A172 (cell line): ENCODE measurements at places on chromosomes 2 and 18. TPM values are rescaled to one million over a fixed set of nuclear protein-coding genes. Genes with fewer than 3 reads are reported as not detected.

- DNase-seq = no peak
Measured at GRCh38 chr2:138919120-138919747, 139.0 kb upstream of the NXPH2 start.

HOXD13 gene
- total RNA-seq = 4.2 and 5.2 TPM in 2 replicates

TNS1 gene
- total RNA-seq = 1.6 and 1.7 TPM in 2 replicates

CAVIN2 gene
- total RNA-seq = 136 and 177 TPM in 2 replicates

GRCh38 chr18:45755934-45756333 is 32.0 kb downstream of the SLC14A1 start:
- peak; percentile 54 for DNase-seq

DNA sequence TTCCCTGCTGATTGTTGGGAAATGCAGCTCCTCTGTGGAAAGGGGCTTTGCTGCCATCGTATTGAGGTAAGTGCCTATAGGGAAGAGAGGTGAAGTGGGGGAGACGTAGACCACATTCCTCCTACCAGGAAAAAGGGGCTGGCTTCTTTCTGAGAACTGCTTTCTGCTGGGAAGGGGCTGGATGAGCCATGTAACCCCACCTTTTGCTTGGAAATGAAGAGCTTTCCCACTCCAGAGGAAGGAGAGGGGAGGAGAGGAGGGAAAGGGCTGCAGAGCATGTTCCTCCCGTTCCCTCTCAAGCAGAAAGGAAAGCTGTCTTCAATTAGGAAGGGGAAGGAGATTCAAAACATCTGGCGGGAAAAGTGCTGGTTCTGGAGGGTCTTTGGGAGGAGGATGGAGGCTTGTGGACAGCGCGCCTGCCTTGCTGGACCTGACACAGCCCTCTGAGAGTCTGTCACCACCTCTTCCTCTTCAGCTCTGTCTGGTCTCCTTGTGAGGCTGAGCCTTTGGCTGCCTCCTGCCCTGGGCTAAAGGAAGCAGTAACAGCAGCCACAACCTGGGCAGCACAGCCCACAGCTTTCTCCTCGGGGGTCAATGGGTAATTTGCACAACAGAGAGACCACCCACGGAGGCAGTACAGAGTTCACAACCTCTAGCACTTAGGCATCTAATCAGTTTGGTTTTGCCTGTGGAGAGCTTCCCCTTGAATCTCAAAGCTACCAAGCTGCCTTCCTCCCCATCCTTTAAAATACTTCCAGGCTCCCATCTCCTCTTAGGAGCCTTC is 410.0 kb upstream of the TNP1 start:
- DNase-seq = no peak

- peak; percentile 89 for DNase-seq
Measured at GRCh38 chr2:219706823-219707281, 79.4 kb downstream of the SLC4A3 start.

DNA sequence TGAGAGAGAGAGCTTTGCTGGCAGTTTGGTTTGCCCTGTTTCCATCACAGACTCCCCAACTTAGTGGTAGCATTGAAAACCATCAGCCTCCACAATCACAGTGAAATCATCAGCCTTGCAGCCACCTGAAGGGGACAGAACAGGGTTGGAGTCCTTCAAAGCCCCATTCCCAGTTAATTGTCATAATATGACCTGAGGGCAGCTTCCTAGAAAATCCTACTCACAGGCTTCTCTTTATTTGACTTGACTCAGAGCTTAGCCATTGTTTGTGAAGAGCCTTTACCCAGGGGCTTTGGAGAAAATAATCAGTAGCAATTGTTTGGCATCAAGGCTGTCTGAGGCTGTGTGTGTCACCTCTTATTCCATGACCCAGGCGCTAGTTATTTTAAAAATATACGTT is 308.7 kb downstream of the CBLN2 start:
- no peak for DNase-seq

GAREM2 gene
- total RNA-seq = 3.8 and 5.3 TPM in 2 replicates

DNA sequence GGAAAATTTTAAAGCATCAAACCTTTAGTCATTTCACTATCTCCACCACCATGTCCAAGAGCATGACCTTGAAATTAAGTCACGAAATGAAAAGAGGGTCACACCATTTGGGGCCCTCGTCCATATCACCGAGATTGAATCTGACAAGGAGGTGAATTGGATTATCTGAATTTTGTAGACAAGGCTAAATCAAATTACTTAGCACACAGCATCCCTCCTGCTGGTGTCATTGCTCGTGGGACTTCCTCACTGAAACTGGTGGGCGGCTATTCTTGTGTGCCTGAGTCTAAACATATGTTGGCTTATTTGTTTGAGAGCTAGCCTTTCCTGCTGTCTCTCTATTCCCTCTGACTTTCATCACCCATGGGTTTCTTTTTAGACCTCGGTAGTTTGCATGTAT is 64.6 kb upstream of the CNGA3 start:
- DNase-seq = no peak

DNA sequence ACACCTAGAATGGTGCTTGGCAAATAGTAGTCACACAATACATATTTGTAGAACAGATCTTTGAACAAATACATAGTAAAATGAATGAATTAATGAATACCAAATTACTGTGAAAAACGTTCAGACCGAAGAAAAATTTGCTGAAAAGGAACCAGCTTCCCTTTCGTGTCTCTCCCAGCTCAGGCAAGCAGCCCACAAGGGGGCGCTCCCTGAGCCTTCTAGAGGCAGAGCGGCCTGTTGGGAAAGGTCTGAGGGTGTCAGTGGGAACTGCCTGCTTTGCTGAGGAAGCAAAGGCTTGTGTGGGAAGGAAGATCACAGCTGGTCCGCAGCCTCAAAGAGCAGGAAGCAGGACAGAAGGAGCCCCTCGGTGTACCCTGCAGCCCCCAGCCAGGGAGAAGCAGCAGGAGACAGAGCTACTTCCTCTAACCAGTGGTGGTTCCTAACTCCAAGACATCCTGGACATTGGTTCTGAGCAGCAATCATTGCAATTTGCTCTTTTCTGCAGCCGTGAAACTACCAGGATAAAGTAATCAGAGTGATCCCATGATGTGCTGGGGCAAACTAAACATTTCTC is 231.1 kb downstream of the ANKRD30B start:
- peak; percentile 29 for DNase-seq
